ENCODE measurements at places on chromosomes 13 and 19. TPM values are rescaled to one million over a fixed set of nuclear protein-coding genes. Genes with fewer than 3 reads are reported as not detected.

GRCh38 chr19:823565-824121, 1.9 kb upstream of the PLPPR3 start:
- DNase-seq: no peak

GRCh38 chr19:19439176-19439482, 33.7 kb downstream of the GATAD2A start:
- no peak for DNase-seq

DNA sequence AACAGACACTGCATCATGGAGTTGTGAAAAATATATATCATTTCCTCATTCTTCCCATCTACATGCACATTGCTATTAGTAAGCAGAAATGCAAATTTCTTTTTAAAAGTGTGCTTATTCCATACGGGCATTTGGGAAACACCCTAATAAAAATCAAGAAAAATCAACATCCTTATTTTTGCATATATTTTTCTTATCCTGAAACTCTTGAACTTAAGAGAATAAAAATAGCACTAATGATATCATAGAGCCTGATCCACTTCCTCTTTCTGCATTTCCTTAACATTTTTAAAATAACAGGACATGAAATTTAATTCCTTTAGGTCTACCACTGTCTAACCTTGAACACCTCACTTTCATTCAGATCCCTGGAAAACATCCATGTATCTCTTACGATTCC, 123.3 kb downstream of the VWA8 start:
- DNase-seq: no peak

GRCh38 chr19:16608290-16608739, 19.7 kb downstream of the MED26 start:
- peak; percentile 76 for DNase-seq

- DNase-seq: no peak
These were observed 508 bp downstream of the SLC15A1 start for GRCh38 chr13:98751861-98752466.

DNA sequence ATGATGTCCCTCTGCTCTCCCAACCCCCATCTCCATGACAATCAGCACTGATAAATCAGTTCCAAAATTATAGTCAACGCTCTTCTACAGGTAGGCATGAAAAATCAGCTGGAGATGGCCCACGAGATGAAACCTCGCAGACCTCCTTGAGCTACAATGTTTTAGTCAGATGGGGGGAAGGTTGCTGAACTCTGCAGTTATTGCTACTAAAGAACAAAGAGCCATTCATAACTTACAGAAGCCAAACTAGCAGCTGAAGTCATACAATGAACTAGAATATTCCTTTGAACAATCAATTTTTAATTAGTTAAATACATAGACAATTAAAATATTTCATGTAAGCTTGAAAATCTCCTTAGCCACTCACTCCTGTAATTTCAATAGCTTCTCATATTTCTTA, 179.2 kb downstream of the NHLRC3 start:
- no peak for DNase-seq

DNA sequence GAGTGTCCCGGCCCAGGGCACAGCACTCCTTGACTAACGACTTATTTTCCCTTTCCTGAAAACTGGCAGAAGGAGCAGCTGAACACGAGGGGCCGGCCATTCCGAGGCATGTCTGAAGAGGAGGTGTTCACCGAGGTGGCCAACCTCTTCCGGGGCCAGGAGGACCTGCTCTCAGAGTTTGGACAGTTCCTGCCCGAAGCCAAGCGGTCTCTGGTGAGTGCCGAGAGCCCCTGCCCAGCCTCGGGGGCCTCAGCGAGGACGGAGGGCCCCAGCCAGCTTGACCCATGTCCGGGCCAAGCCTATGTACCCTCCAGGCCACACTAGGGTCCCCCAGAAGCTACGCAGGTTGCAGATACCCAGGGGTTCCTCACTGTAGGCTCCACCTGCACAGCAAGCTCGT, 17.7 kb downstream of the SIN3B start:
- DNase-seq: no peak

GRCh38 chr13:51451134-51451466, 1.7 kb downstream of the INTS6 start:
- no peak for DNase-seq

DNA sequence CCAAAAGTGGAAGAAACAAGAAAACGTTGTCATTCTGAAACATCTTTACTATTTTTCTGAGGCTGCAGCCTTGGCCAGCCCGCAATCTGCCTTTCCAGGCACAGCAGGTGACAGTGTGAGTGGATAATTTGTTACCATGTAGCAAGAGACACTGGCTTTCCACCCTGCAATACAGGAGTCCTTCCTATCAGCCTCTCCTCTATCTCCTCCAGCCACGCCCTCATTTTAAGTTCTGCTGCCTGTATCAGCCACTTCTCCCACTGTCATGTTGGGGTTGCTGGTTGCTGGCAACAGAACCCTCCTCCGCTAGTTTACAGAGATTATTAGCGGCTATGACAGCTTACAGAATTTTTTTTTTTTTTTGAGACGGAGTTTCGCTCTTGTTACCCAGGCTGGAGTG, 7.7 kb upstream of the LGALS7 start:
- DNase-seq: no peak

DNA sequence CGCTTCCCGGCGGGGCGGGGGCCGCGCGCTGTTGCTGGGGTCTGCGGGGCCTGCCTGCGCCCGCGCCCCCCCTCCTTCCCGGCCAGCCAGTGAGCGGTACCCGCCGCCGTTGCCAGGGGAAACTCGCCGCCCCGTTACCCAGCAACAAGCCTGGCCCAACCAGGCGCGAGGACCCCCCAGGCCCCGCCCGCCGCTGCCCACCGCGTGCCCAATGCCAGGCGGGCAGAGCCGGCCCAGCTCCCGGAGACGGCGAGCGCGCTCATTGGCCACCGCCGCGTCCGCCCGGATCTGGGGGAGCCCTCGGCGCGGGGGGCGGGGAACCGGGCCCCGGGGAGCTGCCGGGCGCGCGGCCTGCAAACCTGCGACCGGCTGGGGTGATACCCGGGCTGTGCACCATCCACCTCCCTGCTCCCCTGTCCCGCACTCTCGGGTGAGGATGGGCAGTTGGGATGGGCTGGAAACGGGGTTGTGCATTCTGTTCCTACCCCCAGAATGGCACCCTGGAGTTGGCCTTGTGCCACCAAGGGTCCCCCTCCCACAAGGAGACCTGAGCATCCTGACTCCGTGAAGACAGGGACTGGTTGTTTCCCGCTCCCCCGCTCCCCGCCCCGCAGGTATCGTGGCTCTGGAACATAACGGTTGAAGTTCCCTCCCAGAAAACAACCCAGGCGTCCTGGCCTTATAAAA, 8.8 kb upstream of the BBC3 start:
- DNase-seq: no peak

- no peak for DNase-seq
These were observed 552 bp downstream of the KPNA3 start for GRCh38 chr13:49791711-49792549.

GRCh38 chr19:13020002-13020414, 24.7 kb downstream of the NFIX start:
- no peak for DNase-seq

DNA sequence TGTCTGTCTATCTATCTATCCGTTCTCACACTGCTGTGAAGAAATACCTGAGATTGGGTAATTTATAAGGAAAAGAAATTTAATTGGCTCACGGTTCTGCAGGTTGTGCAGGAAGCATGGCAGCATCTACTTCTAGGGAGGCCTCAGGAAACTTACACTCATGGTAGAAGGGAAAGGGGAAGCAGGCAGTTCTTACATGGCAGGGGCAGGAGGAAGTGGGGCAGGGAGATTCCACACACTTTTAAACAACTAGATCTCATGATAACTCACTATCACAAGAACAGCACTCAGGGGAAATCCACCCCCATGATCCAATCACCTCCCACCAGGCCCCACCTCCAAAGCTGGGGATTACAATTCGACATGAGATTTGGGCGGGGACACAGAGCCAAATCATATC, 105.3 kb downstream of the SLC10A2 start:
- DNase-seq: no peak

DNA sequence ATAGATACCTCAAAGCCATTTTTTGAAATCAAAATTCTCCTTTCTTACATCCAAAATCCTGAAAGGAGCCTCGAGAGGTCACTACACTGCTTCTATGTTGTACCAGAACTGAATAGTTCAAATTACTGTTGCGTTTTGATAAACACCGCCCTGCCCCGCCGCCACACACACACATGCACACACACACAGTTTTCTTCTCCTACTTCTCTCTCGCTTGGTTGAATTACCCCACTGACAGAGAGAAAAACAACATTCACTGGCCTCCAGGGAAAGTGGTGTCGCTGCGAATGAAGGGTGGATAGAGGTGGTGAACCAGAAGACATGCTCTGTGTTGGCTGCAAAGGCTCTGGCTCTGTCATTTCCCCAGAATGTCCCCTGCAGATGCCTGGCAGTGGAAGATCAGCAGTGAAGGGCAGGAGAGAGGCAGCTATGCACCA, 183.4 kb upstream of the RFC3 start:
- no peak for DNase-seq

Gene CLASRP
- total RNA-seq: 31.3 TPM

Gene MICOS13
- 87.7 TPM for total RNA-seq

Gene RFPL4AL1
- total RNA-seq: not detected

Gene OR10H1
- total RNA-seq: not detected

Gene WIZ
- total RNA-seq: 44.2 TPM

Data from right atrium auricular region (tissue), 2 donors.